ENCODE measurements at places on chromosomes 7 and 10. TPM values are rescaled to one million over a fixed set of nuclear protein-coding genes. Genes with fewer than 3 reads are reported as not detected.

LIPF gene
- not detected for total RNA-seq

PPP1R3C gene
- 201 TPM for total RNA-seq

MOGAT3 gene
- not detected for total RNA-seq

ARHGEF5 gene
- 2.0 TPM for total RNA-seq

NHLRC2 gene
- total RNA-seq, result 15.2 TPM

ABCC2 gene
- 1.2 TPM for total RNA-seq

DPYSL4 gene
- 52.0 TPM for total RNA-seq

EPDR1 gene
- 43.8 TPM for total RNA-seq

C10orf105 gene
- under 0.01 TPM for total RNA-seq

PTEN gene
- total RNA-seq, result 127 TPM

MRC1 gene
- under 0.01 TPM for total RNA-seq

PRLHR gene
- total RNA-seq, result not detected

NANOS1 gene
- total RNA-seq, result 1.5 TPM

INMT gene
- 12.0 TPM for total RNA-seq

SORBS1 gene
- 1.6 TPM for total RNA-seq

SEC23IP gene
- total RNA-seq, result 36.5 TPM

OR13A1 gene
- total RNA-seq, result not detected

ABCB1 gene
- 1.5 TPM for total RNA-seq

MKI67 gene
- total RNA-seq, result 7.4 TPM

IFIT2 gene
- total RNA-seq, result 9.5 TPM

CADPS2 gene
- 18.3 TPM for total RNA-seq

AGR2 gene
- total RNA-seq, result not detected

WDR86 gene
- 0.26 TPM for total RNA-seq

HHEX gene
- total RNA-seq, result 9.2 TPM
